ENCODE measurements at places on chromosomes 5 and 9.

DNA sequence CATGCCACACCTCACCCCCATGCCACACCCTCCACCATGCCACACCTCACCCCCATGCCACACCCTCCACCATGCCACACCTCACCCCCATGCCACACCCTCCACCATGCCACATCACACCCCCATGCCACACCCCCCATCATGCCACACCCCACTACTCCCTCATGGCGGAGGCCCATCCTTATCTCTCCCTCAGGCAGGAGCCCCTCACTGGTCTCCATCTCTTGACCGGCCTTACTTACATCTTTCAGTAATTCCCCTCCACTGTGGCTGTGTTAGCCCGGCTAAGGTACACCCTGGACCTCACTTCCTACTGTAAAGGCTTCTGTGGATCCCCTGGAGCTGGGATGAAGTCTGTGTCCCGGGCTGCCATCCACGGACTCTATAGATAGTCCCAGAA, 102.0 kb downstream of the OLFM1 start:
- no peak for DNase-seq

- no peak for DNase-seq
These were observed 129.6 kb downstream of the TLE1 start for GRCh38 chr9:81559709-81560108.

- DNase-seq = no peak
These were observed 372.5 kb downstream of the ARHGEF28 start for GRCh38 chr5:73998489-73998888.

- DNase-seq = no peak
These were observed 188.3 kb downstream of the ARHGEF28 start for GRCh38 chr5:73814233-73814846.

DNA sequence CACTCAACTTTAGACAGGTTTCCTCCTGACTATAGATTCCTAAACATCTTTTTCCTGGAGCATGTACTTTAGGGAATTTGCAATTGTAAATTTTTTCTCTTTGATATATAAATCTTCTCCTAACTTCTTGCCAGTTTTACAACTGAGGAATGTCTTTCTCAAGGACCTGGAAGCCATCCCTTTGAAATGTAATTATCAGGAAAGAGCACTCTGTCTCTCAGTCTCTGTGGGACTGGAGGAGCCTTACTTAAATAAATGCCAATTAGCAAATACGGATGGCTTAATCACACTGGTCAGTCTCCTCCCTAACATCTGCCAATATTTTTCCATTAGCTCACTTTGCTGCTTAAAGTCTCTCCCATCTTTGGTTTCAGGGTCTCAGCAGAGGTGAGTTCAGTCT, 344.3 kb upstream of the ARRDC3 start:
- DNase-seq = no peak
